ENCODE measurements at places on chromosomes 12 and 14.

- no peak for DNase-seq
Observed at GRCh38 chr14:105151084-105151837, 17.3 kb downstream of the JAG2 start.

- DNase-seq = peak; percentile 68
Observed at GRCh38 chr12:53205747-53206419, 1.2 kb downstream of the ITGB7 start.

- peak; percentile 14 for DNase-seq
Observed at GRCh38 chr12:83408851-83409250, 722.1 kb downstream of the TMTC2 start.

DNA sequence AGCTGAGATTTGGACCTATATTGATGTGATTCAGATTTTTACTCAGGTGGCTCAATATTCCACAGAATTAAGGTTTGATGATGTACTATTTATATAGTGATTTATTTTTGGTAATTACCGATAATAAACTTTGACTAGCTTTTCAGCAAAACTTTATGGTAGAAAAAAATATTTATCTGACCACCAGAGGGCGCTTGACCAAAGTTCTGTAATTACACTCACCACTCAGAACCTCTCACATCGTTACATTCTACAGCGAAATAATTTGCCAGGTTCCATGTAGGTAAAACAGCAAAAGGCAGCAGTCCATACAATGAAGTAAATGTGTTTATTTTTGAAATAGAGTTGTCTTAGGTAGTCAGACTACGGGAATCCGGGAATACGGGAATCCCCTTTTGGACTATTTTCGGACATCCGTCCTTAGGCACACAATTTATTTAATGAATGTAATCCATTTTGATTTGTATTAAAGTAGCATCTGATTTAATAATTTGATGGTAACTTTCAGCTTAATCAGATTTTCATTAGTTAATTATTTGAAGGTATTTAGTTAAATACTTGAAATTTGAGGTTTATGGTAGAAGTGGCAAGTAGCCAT, 143.0 kb upstream of the DDHD1 start:
- no peak for DNase-seq

- no peak for DNase-seq
Observed at GRCh38 chr14:77324816-77325745, 4.2 kb downstream of the GSTZ1 start.

DNA sequence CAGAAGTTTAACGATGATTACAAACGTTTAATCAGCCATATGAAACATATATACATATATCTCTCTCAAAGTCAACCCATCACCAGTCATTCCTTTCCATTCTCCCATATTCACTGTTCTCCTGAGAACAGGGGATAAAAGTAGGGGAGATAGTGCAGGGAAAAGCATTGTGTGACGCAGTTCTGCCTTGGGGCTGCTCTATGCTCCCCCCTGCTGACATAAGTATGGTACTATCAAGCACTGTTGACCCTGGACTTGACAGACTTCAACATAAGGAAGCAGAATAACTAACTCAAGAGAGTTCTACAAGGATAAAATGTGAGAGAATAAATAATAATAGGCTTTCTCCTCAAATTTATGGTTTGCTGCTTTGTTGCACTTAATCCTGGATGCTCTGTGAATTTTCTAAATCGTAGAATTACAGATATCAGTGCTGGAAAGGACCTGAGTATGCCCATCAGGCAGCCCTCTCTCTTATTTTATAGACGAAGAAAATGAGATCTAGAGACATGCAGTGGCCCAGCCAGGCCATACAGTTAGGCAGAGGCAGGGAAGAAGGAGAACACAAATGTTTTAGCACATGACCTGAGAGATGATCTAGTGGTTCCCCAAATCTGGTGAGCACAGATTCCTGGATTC, 87.2 kb downstream of the SCN8A start:
- DNase-seq = no peak

DNA sequence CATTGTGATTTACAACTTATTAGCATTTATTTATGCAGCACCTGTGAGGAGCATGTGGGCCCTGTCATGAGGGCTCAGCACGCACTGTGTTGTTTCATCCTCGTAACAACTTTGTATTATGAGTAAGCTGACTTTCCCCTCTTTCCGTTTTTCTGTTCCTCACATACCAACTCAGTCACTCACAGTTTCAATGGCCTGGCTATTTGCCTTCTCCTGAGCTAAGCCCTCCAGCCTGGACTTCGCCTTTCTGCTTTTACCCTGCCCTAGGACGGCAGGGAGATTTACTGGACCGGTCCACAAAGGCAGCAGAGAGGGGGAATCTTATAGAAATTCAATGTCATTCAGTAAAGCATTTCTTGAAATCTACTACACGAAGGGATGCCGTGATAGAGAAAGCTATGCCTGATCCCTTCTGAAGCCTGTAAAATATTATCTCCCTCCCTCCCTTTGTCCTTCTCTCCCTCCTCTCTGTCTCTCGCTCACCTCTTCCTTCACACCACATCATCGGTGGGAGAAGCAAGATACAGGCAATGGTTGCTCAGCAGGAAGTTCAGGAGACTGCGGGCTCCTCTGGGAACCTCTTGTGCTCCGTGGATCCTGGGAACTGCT, 219.2 kb upstream of the TBX3 start:
- DNase-seq = peak; percentile 60

DNA sequence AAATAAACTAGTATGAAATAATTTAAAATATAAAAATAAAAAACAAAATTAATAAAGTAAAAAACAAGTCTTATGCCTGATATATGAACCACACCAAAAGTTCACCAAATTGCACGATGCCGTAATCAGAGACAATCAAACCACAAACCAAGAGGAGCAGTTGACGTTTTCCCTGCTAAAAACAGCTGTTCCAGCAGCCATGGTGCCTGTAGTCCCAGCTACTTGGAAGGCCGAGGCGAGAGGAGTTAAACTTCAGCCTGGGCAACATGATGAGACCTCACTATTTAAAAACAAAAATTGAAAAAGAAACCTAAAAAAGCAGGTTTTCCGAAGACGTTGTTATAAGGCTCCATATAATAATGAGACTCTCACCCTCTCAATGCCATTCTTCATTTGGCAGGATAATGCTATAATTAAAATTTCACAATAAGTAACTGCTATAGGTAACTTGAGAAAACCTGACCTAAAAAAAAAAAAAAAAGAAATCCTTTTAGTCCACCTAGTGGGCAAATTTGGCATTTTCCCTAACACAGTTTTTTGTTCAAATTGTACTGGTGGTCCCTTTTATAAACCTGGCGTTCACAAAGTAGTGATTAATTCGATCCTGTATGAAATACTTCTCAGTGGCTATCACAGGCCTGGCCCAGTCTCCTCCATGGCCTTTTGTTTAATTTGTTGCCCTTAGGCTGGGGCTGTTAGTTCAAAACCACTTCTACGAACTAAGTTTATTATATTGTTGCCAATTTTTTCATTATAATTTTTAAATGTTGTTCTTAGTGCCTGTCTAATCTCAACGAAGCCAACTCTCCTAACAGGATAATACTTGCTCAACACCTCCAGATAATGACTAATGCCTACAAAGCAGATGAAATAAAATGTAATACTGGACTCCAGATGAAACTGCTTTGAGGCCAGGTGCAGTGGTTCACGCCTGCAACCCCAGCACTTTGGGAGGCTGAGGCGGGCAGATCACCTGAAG, 62.1 kb downstream of the TNFAIP2 start:
- DNase-seq = no peak

GRCh38 chr14:73884438-73885190, 2.0 kb upstream of the ZNF410 start:
- DNase-seq = no peak

Measured in non-pigmented ciliary epithelial cell (primary cell).